Activated B cell treated with CpG ODN at 0.5 μM for 24 hours (primary cell): ENCODE measurements at places on chromosomes 12 and 14.

GRCh38 chr12:132513070-132513398 lies 23.1 kb downstream of the FBRSL1 start:
- DNase-seq, result no peak

DNA sequence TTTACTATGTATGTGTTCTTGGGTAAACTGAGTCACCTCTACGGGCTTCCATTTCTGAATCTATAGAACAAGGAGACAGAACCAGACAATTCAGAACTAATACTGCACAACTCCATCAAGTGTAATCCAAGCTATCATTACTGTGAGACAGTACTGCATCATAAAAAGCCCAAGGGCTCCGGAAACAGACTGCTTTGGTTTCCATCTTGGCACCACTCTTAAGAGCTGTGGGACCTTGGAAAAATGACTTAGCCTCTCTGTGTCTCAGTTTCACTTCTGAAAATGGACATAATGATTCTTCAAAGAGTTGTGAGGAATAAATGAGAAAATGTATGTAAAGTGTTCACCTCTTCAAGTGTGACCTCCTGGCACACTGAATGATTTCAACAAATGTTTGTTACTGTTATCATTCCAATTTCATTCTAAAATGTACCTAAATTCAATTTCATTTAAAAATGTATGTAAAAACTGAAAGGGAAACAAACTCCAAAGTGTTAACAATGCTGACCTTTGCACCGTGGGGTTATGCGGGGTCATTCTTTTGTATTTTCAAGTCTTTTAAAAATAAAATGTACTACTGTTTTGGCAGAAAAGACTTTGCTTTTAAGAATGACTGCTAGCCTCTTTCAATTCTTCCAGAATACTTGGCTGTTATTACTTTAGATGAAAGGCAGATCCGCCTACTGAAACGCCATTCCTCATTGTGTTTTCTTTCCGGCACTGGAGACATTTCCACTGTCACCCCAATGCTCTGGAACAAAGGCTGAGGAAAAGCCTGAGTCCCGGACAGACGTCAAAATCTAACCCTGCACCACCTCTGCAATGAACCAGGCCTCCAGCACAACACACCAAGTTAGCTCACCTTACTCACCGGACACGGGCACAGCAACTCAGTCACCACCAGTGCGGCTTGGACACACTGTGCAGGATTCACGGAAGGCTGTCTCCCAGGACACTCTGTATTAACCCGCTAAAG lies 62.8 kb downstream of the TMCC3 start:
- no peak for DNase-seq

GRCh38 chr12:121570467-121571283 lies 10.1 kb downstream of the KDM2B start:
- no peak for DNase-seq

- DNase-seq, result no peak
These were observed 95.1 kb downstream of the CAND1 start for GRCh38 chr12:67364228-67364627.

- no peak for DNase-seq
These were observed 162.4 kb downstream of the C12orf75 start for GRCh38 chr12:105492591-105493545.

- DNase-seq, result no peak
These were observed 5.0 kb downstream of the CMKLR1 start for GRCh38 chr12:108333898-108334699.
